ENCODE measurements at places on chromosomes 16 and 17. TPM values are rescaled to one million over a fixed set of nuclear protein-coding genes. Genes with fewer than 3 reads are reported as not detected.

Gene TBC1D3G
- total RNA-seq = not detected

- H3K4me1 ChIP-seq = no peaks in the 10 kb centered on the region
- no peak overlapping the region for H3K27ac ChIP-seq
- no peak overlapping the region for H3K4me3 ChIP-seq
- H3K36me3 ChIP-seq = no peaks in the 10 kb centered on the region
- DNase-seq = no peak
- H3K27me3 ChIP-seq = no peaks in the 10 kb centered on the region
These were observed 293.6 kb upstream of the CDH11 start for GRCh38 chr16:65415460-65415859.

DNA sequence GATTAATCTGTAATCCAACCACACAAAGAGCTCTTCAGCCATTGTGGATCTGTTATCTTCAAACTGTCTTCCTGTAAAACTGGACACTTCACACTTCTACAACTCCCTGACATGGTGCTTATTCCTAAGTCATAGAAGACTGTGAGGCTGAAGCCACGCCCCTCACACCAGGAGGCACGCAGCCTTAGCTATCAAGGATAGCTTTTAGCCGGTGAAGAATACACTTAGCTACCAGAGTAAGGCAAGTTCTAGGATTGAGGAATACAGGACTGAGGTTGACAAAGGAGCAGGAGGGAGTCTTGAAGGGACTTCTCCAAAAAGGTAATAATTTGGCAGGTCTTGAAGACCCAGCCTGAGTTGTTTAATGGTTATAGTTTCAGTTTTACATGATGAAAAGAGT lies 79.8 kb upstream of the GAS7 start:
- no peak for DNase-seq
- H3K27ac ChIP-seq = no peak overlapping the region
- H3K27me3 ChIP-seq = no peaks in the 10 kb centered on the region
- no peak overlapping the region for H3K4me3 ChIP-seq
- no peaks in the 10 kb centered on the region for H3K36me3 ChIP-seq
- H3K4me1 ChIP-seq = no peaks in the 10 kb centered on the region

- peaks cover 2% of the 10 kb centered on the region for H3K27me3 ChIP-seq
- H3K4me3 ChIP-seq = no peak overlapping the region
- DNase-seq = no peak
These were observed 331.0 kb upstream of the CCL2 start for GRCh38 chr17:33924104-33924503.

Gene ZSCAN10
- total RNA-seq = not detected

DNA sequence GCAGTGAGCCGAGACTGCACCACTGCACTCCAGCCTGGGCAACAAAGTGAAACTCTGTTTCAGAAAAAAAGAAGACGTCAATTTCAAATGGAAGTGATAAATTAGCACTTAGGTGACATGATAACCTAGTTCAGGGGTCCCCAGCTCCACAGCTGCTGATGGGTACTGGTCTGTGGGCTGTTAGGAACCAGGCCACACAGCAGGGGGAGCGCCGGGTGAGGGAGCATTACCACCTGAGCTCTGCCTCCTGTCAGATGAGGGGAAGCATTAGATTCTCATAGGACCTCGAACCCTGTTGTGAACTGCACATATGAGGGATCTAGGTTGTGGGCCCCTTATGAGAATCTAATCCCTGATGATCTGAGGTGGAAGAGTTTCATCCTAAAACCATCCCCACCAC lies 253.0 kb downstream of the FOXL1 start:
- no peak overlapping the region for H3K4me3 ChIP-seq
- H3K27ac ChIP-seq = no peak overlapping the region
- no peak for DNase-seq
- no peaks in the 10 kb centered on the region for H3K27me3 ChIP-seq
- no peaks in the 10 kb centered on the region for H3K4me1 ChIP-seq

Gene RNF43
- total RNA-seq = 8.2 TPM

- H3K4me3 ChIP-seq = no peak overlapping the region
- H3K4me1 ChIP-seq = peaks cover 51% of the 10 kb centered on the region
- no peak for DNase-seq
- no peaks in the 10 kb centered on the region for H3K27me3 ChIP-seq
- peak overlapping the region; percentile 60 for H3K27ac ChIP-seq
These were observed 19.6 kb upstream of the TNFRSF13B start for GRCh38 chr17:16991349-16992009.

Gene SLC7A5
- 101 TPM for total RNA-seq

Data from GM12878 (cell line).